Ureter (tissue), 1 donor: ENCODE measurements at places on chromosomes 12 and 14. TPM values are rescaled to one million over a fixed set of nuclear protein-coding genes. Genes with fewer than 3 reads are reported as not detected.

KCNMB4 gene
- total RNA-seq: 0.44 TPM

AHNAK2 gene
- total RNA-seq: 34.5 TPM

ASB2 gene
- 35.1 TPM for total RNA-seq

PTPRB gene
- 28.6 TPM for total RNA-seq

ARHGAP5 gene
- 138 TPM for total RNA-seq

PTGER2 gene
- 3.4 TPM for total RNA-seq

HVCN1 gene
- total RNA-seq: 4.2 TPM

RTL1 gene
- total RNA-seq: not detected

MIPOL1 gene
- 30.8 TPM for total RNA-seq

IFI27 gene
- 62.6 TPM for total RNA-seq

KMT2D gene
- total RNA-seq: 115 TPM

OR6C2 gene
- total RNA-seq: 1.2 TPM

CHURC1 gene
- total RNA-seq: 57.3 TPM

P2RX7 gene
- 1.8 TPM for total RNA-seq

KRT72 gene
- not detected for total RNA-seq

GZMH gene
- total RNA-seq: 1.3 TPM

AKAP5 gene
- total RNA-seq: 0.96 TPM

RIPK3 gene
- 22.4 TPM for total RNA-seq

TSHR gene
- total RNA-seq: not detected

CLEC1B gene
- total RNA-seq: not detected

ESRRB gene
- 0.16 TPM for total RNA-seq

KIF26A gene
- 6.1 TPM for total RNA-seq

SPRYD4 gene
- 6.8 TPM for total RNA-seq

CPNE6 gene
- 1.5 TPM for total RNA-seq

PMEL gene
- total RNA-seq: 5.8 TPM

FOXG1 gene
- not detected for total RNA-seq

ACOT4 gene
- total RNA-seq: 4.7 TPM

ART4 gene
- total RNA-seq: 1.5 TPM

KRT74 gene
- 0.26 TPM for total RNA-seq

TMEM229B gene
- 24.7 TPM for total RNA-seq

GPR84 gene
- 0.34 TPM for total RNA-seq

CLEC12A gene
- total RNA-seq: 2.3 TPM
